ENCODE measurements at places on chromosomes 1 and 21. TPM values are rescaled to one million over a fixed set of nuclear protein-coding genes. Genes with fewer than 3 reads are reported as not detected.

ACKR1 gene
- not detected for total RNA-seq

- H3K36me3 ChIP-seq: no peaks in the 10 kb centered on the region
- no peak overlapping the region for H3K27ac ChIP-seq
- no peak overlapping the region for H3K4me3 ChIP-seq
Measured at GRCh38 chr1:174068000-174068399, 45.8 kb upstream of the RC3H1 start.

C1orf210 gene
- not detected for total RNA-seq

DNA sequence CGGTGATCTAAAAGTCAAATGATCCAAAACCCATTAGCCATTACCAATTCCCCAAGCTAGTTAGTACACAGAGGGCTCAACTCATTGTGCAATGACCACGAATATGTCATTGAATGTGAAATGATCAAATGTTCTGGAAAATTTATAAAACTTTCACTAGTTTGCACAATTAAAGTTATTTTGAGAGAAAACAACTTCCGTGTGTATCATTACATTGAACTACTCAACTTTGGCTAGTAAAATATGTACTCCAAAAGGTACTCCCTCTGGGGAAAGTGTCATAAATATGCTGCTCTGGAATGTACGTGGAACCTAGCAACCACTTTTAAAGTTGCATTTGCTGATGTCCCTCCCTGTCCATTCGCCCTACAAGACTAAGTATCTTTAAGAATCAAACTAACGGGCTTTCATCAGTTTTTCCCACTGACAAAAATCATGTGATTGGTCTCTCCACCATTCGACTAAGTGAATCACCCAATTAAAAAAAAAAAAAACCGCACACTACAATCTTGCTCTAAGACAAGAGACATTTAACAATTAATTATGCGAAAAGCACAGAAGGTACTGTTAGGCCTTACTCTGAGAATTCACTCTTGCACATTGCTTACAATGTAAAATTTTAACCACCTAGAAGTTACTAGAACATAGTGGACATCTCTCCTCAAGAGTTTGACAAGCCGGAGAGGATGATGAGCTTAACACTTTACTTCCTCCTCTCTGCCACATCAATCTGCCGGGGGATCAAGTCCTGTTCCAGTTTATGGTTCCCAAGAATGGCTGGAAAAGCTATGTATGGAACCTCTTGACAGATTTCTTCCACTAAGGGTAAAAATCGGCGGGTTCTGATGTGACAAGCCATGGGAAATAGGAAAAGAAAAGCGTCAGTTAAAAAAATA, 1.2 kb downstream of the ACBD3 start:
- peak overlapping the region; percentile 97 for H3K4me3 ChIP-seq
- H3K27ac ChIP-seq: peak overlapping the region; percentile 74
- no peaks in the 10 kb centered on the region for H3K27me3 ChIP-seq
- H3K36me3 ChIP-seq: peaks cover 24% of the 10 kb centered on the region

PTTG1IP gene
- 195 TPM for total RNA-seq

- peaks cover 82% of the 10 kb centered on the region for H3K4me1 ChIP-seq
- no peak overlapping the region for H3K4me3 ChIP-seq
- H3K27me3 ChIP-seq: no peaks in the 10 kb centered on the region
- H3K27ac ChIP-seq: no peak overlapping the region
- peaks cover 89% of the 10 kb centered on the region for H3K36me3 ChIP-seq
- DNase-seq: no peak
Measured at GRCh38 chr1:8020032-8020431, 6.1 kb downstream of the ERRFI1 start.

KCNK2 gene
- not detected for total RNA-seq

DNA sequence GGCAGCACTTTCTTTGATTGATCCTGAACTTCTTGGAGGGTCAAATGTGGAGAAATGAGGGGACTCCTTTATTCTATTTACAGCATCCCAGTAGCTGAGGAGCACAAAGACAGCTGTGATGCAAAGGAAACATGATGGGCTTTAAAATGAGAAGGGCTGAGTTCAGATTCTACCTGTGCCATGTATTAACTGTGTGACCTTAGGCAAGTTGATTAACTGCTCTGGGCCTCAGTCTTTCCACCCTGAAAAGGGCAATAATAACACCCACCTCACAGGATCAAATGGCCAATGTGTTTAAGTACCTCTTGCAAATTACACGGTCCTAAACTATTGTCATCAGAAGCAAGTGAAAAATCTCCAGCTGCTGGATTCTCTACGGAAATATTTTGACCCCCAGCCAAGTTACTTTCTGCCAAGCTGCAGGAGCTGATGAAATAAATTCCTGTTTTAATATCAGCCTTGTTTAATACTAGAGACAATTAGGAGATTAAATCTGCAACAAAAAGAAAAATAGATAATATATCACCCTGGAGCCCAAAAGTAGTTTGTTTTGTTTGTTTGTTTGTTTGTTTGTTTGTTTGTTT, 15.7 kb downstream of the TMEM81 start:
- H3K27ac ChIP-seq: no peak overlapping the region
- peaks cover 4% of the 10 kb centered on the region for H3K4me1 ChIP-seq
- no peak overlapping the region for H3K4me3 ChIP-seq
- H3K27me3 ChIP-seq: no peaks in the 10 kb centered on the region
- no peaks in the 10 kb centered on the region for H3K36me3 ChIP-seq

OR2L3 gene
- total RNA-seq: not detected

DNA sequence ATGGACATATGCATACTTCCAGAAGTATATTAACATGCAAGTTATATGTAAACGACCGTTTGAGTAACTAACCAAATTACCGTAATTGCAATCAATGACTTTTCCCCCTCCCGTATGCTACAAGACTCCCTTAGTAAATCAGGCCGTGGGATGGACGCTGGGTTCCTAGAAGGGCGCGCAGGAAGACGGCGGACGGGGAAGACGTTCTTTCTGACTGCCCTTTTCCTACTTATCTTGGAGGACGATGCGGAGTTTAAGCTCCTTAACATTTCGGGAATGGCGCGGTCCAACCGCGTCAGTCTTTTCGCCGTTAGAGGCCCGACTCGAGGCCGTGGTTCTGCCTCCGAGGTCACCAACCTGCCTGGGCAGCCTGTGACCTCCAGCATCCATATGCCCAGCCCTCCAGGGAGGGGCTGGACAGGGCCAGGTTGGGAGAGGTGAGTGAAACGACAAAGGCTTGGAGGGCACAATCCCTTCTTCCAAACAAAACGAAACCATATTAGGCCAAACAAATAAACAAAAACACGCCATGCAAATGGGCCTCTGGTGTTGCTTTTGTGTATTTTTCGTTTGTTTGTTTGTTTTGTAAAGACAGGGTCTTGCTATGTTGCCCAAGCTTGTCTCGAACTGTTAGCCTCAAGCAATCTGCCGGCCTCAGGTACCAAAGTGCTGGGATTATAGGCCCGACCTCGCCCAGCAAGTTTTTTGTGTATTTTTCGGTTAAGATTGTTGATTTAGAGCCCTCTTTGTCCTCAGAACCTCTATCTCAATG, 873 bp upstream of the PI4KB start:
- H3K4me1 ChIP-seq: peaks cover 5% of the 10 kb centered on the region
- DNase-seq: no peak
- H3K27me3 ChIP-seq: no peaks in the 10 kb centered on the region
- no peak overlapping the region for H3K27ac ChIP-seq
- H3K4me3 ChIP-seq: peak overlapping the region; percentile 76

SPRR4 gene
- not detected for total RNA-seq

GRCh38 chr1:37478890-37479254, 4.5 kb downstream of the ZC3H12A start:
- peak overlapping the region; percentile 35 for H3K27ac ChIP-seq
- no peak for DNase-seq
- H3K36me3 ChIP-seq: peaks cover 38% of the 10 kb centered on the region

LCE1F gene
- total RNA-seq: not detected

KCND3 gene
- 3.5 TPM for total RNA-seq

- H3K4me3 ChIP-seq: no peak overlapping the region
- H3K27me3 ChIP-seq: no peaks in the 10 kb centered on the region
- H3K36me3 ChIP-seq: no peaks in the 10 kb centered on the region
- H3K4me1 ChIP-seq: no peaks in the 10 kb centered on the region
Measured at GRCh38 chr1:67898033-67898726, 64.9 kb upstream of the GNG12 start.

GRCh38 chr1:147630447-147630846, 39.9 kb downstream of the ACP6 start:
- H3K27me3 ChIP-seq: no peaks in the 10 kb centered on the region
- no peak overlapping the region for H3K27ac ChIP-seq
- H3K4me1 ChIP-seq: no peaks in the 10 kb centered on the region
- DNase-seq: no peak

DNA sequence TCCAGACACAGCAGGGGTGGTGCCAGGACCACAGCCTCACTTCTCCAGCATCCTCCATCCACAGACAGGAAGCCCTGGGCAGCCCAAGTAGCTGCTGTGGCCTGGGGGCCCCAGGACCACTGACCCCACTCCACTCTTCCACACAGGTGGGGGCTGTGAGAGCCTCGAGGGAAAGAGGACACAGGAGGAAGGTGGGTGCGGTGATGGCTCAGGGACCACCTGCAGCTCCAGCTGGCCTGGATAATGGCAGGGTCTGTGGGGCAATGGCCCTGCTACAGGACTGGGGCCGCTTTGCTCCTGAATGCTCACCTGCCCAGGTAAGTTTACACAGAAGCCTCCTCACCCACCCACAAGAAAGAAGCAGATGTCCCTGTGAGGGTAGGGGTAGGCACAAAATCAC, 18.3 kb upstream of the PRSS38 start:
- no peak overlapping the region for H3K27ac ChIP-seq
- H3K4me1 ChIP-seq: peaks cover 19% of the 10 kb centered on the region
- DNase-seq: no peak

GRCh38 chr1:202105571-202106339, 17.0 kb upstream of the GPR37L1 start:
- peaks cover 7% of the 10 kb centered on the region for H3K27me3 ChIP-seq
- DNase-seq: peak; percentile 78
- peaks cover 6% of the 10 kb centered on the region for H3K4me1 ChIP-seq
- H3K36me3 ChIP-seq: no peaks in the 10 kb centered on the region
- H3K4me3 ChIP-seq: no peak overlapping the region
- H3K27ac ChIP-seq: no peak overlapping the region

DNA sequence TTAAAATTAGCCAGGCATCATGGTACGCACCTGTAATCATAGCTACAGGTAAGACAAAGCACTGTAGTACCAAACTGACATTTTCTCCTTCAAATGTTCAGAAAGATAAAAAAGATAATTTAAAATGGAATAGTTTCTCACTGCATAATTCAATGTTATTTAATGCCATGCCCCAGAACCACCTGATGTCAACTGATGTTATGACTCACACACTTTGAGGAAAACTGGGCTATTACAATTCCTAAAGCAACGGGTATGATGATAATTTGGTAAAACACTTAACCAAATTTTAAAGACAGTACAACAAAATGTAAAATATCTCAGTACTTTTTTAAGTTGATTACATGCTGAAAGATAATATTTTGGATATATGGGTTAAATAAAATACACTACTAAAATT, 22.9 kb upstream of the PLEKHO1 start:
- no peak overlapping the region for H3K4me3 ChIP-seq
- no peak overlapping the region for H3K27ac ChIP-seq
- peaks cover 3% of the 10 kb centered on the region for H3K36me3 ChIP-seq
- DNase-seq: no peak
- H3K27me3 ChIP-seq: no peaks in the 10 kb centered on the region

DNA sequence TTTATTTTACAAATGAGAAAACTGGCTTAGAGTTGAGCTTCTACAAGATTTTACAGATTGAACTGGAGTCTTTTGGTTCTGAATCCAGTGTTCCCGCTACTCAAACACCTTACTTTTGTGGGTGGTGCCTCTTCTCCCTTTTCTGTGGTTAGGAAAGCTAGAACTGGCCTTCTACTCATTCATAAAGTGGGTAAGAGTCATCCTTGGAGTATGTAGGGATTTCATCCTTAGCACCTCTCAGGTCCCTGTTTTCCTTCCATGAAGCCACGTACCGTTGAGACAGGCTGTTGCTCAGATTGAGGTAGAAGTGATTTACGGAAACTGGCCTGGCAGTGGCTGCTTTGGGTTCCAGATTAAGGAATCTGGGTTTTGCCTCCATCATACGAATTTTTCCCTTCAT, 35.8 kb downstream of the WNT4 start:
- H3K4me3 ChIP-seq: no peak overlapping the region
- H3K4me1 ChIP-seq: no peaks in the 10 kb centered on the region

GUCA2B gene
- not detected for total RNA-seq

DNA sequence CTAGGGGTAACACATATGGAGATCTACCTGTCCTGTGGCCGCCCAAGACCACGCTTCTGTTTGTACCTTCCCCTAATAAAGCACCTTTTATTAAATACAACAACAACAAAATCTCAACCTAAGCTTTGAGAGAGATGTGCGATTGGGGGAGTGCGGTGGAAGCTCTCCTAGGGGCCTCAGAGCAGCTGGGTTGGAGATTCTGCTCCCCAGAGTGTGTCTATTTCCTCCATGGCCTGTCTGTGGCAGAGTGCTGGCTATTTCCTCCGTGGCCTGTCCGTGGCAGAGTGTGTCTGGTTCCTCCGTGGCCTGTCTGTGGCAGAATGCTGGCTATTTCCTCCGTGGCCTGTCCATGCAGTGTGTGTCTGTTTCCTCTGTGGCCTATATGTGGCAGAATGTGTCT, 139.3 kb upstream of the IPO9 start:
- no peak for DNase-seq
- peaks cover 52% of the 10 kb centered on the region for H3K4me1 ChIP-seq
- H3K27me3 ChIP-seq: no peaks in the 10 kb centered on the region
- no peaks in the 10 kb centered on the region for H3K36me3 ChIP-seq

- no peak overlapping the region for H3K4me3 ChIP-seq
- no peaks in the 10 kb centered on the region for H3K4me1 ChIP-seq
- no peaks in the 10 kb centered on the region for H3K27me3 ChIP-seq
- peaks cover 22% of the 10 kb centered on the region for H3K36me3 ChIP-seq
- DNase-seq: no peak
Measured at GRCh38 chr1:27333717-27334279, 8.0 kb upstream of the SYTL1 start.

DNA sequence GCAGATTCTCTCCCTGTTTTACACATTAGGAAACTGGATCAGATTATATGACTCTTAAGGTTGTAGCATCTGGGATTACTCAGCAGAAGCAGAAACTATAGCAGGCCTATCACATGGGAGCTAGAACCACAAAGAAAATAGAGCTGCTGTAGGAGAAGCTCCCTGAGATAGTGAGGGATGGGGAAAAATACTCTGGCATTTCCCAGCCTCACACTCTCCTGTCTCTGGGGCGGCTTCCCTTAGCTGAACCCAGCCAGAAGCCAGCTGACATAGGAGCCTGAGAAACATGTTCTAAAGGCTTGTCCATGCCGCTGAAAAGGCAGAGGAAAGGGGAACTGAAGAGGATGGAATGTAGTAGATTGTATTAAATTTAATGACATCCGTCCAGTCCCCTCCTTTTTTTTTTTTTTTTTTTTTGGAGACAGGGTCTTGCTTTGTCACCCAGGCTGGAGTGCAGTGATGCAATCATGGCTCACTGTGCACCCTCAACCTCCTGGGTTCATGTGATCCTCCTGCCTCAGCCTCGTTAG, 76.8 kb upstream of the DNAJC6 start:
- H3K27me3 ChIP-seq: no peaks in the 10 kb centered on the region
- no peak overlapping the region for H3K27ac ChIP-seq
- no peak overlapping the region for H3K4me3 ChIP-seq
- H3K4me1 ChIP-seq: no peaks in the 10 kb centered on the region
- no peak for DNase-seq

- no peak overlapping the region for H3K27ac ChIP-seq
- no peaks in the 10 kb centered on the region for H3K27me3 ChIP-seq
- H3K36me3 ChIP-seq: no peaks in the 10 kb centered on the region
- H3K4me1 ChIP-seq: peaks cover 44% of the 10 kb centered on the region
- no peak overlapping the region for H3K4me3 ChIP-seq
Measured at GRCh38 chr1:205236526-205236925, 8.8 kb downstream of the TMCC2 start.

Data from SJCRH30 (cell line).